ENCODE measurements at places on chromosomes 2 and 18.

DNA sequence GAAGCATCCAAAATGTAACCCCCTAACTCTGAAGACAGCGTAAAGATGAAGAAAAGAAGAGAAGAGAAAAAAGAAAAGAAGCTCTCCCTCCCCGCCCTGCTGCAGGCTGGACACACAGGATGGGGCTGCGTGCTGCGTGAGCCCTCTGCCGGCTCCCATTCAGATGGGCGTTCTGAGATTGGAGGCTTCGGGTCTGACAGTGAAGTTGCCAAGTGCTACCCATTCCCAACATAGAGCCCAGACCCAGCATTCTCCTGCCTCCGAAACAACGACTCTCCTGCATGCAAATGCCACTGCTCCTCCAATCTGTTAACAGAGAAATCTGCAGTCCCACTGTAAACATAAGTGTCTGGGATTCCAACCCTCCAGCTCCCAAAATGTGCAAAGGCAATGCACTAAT is 234.9 kb downstream of the BCL11A start:
- no peak for DNase-seq

DNA sequence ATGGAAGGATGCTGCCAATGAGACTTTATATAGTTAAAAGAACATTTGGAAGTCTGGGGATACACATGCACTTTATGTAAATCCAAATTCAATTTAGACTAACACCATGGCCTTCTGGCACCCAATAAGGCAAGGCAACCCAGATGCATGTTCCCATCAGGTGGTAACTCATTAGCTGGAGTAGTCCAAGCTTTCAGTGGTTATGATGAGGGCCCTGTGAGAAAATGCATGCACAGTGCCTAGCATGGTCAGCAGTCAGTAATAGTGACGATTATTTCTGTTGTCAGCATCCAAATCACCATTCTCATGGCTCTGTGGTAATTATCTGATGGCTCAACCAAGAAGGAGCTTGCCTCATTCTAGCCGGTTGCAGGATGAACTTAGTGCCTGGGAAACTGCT is 70.3 kb upstream of the CTLA4 start:
- DNase-seq: no peak

DNA sequence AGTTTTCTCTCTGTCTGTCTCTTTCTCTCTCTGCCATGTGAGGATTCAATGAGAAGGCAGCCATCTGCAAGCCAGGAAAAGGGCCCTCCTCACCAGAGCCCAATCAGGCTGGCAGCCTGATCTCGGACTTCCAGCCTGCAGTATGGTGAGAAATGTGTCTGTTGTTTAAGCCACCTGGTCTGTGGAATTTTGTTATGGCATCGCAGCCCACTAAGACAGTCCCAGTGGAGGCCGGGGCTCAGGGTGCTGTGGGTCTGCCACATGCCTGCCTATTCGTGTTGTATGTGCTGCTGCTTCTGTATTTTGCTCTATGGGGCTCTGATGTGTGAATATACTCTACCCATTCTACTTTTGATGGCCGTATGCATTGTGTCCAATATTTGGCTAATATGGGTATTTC is 139.0 kb upstream of the HS6ST1 start:
- DNase-seq: no peak

DNA sequence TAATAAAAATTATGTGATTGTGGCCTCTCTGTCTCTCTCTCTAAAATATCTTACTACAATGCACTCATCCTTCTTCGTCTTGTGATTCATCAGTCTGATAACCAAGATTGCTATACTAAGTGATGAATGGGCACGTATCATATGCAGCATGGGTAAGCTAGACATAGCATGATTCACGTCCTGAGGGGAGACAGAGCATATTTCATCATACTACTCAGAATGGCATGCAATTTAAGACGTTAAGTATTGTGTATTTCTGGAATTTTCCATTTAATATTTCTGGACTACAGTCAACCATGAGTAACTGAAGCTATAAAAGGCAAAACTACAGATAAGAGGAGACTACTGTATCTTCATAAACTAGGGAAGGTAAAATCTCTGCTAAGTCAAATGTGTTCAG is 97.0 kb upstream of the CD226 start:
- DNase-seq: no peak

DNA sequence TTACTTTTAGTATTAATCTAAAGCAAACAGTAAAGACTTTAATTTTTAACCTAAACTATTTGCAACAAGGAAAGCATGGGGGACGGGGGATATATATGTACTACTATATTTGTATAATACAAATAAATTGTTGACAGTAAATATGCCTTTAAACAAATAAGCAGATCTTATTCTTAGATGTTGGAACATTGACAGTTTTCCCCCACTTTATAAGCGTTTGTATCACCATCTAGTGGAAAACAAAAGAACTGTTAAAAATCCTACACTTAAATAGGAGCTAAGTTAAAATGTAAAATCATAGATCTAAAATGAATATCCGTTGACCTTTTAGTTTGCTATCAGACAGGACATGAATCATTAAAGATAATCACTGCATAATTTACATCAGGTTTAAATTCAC is 50.0 kb downstream of the RBBP8 start:
- DNase-seq: no peak

DNA sequence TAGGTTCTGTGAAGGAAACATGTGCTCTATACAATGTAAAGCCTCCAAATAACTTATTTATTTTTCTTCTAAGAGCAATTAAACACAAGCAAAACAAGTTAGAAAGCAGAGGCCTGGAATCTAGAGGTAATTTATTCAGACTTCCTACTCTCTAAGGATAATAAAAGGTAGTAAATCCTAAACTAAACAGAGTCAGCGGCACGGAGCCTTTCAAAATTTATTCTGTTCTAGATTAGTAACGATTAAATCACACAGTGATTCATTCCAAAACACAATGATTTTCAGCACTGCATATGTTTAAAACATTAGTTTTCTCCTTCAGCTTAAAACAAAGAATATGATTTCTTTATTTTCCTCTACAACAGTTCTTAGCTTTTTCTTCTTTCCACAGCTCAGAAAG is 160.9 kb downstream of the FBXO15 start:
- no peak for DNase-seq

GRCh38 chr2:36710858-36711515 is 14.5 kb downstream of the VIT start:
- DNase-seq: no peak

DNA sequence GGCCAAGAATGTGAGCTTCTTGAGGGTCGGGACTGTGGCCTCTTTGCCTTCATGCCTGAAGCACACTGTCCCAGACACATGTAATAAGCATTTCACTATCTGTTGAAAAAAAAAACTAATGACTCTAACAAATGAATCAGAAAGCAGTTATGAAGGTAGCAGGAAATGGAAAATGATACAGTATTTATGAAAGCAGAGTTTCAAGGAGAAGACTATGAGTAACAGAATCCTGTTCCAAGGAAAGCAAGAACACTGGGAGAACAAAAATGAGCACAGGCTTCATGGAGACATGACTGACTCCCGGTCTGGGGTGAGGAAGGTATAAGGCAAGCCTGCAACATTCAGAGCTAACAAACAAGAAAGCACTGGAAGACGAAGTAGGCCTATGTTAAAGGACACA is 190.8 kb downstream of the RNF152 start:
- DNase-seq: no peak

DNA sequence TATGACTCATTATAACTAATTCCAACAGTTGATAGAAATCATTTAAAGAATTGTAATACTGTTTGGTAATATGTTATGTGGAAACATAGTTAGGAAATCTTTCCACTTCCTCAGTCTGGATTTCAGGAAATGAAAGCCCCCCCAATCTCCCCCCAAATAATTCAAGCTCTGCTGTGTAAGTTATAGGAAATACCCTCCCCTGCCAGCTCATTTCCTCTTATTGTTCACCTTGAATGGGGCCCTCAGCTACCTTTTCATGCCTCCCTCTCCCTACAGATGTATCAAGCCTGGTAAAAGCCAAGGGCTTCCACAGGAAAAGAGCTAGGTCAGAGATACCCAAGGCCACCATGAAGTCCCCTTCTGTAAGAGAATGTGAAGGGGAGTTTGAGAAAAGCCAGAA is 155.5 kb downstream of the CNTNAP5 start:
- no peak for DNase-seq

DNA sequence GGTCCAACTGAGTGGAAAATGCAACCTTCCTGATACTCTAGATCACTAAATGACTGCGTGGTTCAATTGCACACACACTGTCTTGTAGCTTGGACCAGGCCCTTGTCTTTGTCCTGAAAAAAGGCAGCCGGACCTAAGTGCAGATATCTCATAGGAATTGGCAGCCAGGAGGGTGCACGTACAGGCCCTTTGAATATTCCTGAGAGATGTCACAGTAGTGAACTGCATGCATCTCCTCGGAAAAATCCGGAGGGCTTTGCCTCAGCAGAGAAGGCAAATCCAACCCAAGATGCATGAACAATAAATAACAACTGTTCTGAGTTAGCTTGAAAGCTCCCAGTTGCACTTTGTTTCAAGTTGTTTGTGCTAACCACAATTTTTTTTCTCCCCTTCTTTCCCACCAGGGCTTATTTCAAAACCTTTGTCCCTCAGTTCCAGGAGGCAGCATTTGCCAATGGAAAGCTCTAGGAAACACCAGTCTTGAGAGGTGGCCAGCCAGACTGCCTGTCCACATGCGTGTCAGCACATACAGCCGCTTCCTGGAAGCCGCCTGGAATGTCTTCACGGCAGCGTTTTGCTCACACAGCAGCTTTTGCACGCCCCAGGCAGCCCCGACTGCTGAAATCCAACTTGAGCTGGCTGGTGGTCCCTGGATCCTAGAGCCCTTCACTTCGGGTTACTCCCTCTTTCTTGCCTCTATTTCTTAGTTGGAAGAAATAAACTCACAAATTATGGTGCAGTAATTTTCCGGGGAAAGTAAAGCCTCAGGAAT is 54.4 kb upstream of the FOSL2 start:
- no peak for DNase-seq

- no peak for DNase-seq
Measured at GRCh38 chr2:218387369-218388194, 5.5 kb downstream of the SLC11A1 start.

- no peak for DNase-seq
Measured at GRCh38 chr2:49225126-49225525, 70.8 kb upstream of the FSHR start.

GRCh38 chr2:143907801-143908200 is 612.1 kb downstream of the ZEB2 start:
- no peak for DNase-seq

GRCh38 chr2:107174171-107174570 is 288.2 kb upstream of the ST6GAL2 start:
- DNase-seq: no peak

GRCh38 chr18:10432781-10433180 is 21.7 kb upstream of the APCDD1 start:
- no peak for DNase-seq

DNA sequence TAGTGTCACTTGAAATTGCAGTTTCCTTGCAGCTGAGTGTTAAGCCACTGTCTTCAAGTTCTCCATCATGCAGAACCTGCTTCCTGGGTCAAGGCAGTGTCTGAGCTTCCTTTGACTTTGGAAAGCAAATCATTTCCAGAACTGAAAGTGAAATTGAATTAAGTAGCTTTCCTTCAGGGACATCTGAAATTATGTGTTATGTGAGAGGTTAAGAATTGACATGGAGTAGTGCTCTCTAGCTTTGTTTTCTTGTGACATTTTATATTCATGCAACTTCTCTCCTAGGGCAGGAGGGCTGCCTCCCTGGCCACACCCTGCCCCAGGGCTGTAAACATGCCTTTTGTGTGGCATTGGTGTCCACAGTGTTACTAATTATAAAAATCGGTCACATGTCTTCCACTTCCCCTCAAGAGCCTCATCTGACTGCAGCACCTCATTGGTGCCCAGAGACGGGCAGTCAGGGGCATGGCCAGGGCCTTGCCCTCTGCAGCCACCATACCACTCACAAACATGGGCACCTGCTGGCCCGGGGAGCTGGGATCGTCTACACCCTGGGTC is 14.4 kb downstream of the RAB12 start:
- no peak for DNase-seq

- no peak for DNase-seq
Measured at GRCh38 chr2:102619414-102620319, at the start of gene SLC9A2. Gene SLC9A2, plus strand, starts transcription at chr2:102619553. Its CDS starts 296 bp downstream, at chr2:102619849.

DNA sequence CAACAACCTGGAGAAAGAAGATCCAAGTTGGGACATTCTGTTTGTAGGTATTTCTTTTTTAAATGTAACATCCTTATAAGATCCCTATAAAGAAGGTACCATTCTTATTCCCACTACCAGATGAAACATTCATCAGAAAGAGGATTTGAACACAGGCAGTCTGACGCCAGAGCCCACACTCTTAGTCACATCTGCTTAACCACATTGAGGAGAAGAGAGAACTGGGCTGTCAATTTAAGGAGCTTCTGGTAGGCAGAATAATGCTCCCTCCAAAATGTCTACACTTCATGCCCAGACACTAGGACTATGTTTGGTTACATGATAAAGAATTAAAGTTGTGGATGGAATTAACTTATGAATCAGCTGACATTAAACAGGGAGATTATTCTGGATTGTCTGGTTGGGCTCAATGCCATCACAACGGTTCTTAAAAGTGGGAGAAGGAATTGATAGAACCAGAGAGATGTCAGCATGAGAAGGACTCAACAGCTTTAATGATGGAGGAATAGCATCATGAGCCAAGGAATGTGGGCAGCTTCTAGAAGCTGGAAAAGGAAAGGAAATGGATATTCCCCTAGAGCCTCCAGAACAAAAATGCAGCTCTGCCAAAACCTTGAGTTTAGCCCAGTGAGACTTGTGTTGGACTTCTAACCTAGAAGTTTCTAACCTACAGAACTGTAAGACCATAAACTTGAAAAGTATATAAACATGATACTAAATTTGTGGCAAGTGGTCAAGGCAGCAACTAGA is 82.2 kb downstream of the KLF7 start:
- DNase-seq: no peak

- DNase-seq: no peak
Measured at GRCh38 chr2:157875641-157876065, 477 bp downstream of the ACVR1 start.

DNA sequence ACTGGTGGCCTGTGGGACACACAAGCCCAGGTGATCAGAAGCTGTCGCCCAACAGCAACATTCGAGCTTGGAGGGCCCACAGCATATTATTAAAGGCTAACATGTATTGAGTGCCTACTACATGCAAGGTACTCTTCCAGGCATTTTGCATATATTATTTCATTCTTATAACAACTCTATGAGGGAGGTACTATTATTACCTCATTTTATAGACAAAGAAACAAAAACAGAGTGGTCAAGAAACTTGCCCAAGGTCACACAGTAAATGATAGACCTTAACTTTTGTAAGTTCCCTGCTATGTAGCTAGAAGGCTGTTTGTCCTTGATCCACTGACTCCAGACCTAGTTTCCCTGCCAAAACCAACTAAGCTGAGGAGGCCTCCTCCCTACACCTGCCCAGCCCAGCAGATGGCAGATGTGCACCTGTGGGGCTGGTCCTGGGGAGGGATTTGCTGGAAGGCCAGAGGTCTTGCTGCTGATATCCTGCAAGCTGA is 35.7 kb downstream of the KANSL3 start:
- DNase-seq: no peak

Data from stimulated activated CD8-positive, alpha-beta memory T cell treated with anti-CD3 and anti-CD28 coated beads, Interleukin-15, amount 100 ng/mL, for 24 hours (primary cell).